Effector memory CD4-positive, alpha-beta T cell (primary cell): ENCODE measurements at places on chromosomes 13 and 19.
A peak's percentile ranks its signal among the peaks of the same experiment; 100 is the strongest.

DNA sequence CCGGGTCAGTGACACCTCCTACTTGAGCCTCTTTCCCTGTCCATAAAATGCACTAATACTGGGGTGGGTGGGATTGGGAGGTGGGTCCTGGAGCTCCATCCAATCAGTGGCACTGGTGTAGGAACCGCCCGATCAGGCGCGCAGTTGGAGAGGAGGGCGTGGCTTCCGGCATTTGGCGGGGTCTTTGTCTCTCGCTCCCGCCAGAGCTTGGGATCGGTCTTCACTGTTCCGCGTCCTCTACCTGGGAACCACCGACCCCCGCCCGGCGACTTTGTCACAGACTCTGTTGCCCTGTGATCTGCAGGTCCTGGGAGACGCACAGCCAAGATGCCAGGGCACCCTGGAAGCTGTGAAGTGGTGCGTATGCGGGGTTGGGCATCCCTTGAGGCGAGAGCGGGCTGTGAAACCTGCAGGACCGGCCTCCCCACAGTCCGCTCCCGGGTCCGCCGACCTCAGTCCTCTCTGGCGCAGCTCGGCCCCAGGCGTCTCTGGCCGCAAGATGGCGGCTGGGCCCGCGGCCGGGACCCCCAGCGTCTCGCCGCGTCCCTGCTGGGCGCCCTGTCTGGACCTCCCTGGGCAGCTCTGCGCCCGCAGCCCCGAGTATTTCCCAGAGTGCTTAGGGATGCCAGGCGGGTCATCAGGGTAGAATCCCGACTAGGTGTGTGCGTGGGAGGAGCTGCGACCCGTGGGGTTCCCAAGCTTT, 41.6 kb upstream of the ZNF730 start:
- no peak for DNase-seq

- DNase-seq = no peak
Measured at GRCh38 chr19:41862445-41862986, 2.5 kb downstream of the RPS19 start.

DNA sequence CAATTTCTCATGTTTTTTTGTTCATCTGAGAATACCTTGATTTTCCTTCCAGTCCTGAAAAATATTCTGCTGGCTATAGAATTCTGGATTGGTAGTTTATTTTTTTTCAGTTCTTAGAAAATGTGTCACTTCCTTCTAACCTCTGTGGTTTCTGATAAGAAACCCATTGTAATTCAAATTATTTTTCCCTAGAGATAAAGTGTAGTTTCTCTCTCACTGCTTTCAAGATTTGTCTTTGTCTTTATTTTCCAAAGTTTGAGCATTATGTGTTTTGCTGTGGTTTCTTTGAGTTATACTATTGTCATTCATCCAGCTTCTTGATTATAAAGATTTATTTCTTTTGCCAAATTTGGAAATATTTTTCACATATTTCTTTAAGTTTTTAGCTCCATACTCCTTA, 324.0 kb upstream of the SPRY2 start:
- DNase-seq = no peak

DNA sequence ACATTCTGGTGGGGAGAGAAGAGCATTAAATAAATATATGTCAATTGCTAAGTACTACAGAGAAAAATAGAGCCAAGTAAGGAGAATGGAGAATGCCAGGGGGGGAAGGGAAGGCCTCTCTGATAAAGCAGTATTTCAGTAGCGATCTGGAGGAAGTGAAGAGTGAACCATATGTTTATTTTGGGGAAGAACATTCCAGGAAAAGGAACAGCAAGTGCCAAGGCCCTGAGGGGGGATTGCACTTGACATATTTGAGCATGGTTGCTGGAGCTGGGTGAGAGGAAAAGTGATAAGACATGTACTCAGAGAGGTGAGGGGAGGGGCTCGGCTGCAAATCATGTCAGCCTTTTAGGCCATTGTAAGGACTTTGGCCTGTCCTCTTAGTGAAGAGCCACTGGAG, 30.4 kb downstream of the WDR87 start:
- no peak for DNase-seq

DNA sequence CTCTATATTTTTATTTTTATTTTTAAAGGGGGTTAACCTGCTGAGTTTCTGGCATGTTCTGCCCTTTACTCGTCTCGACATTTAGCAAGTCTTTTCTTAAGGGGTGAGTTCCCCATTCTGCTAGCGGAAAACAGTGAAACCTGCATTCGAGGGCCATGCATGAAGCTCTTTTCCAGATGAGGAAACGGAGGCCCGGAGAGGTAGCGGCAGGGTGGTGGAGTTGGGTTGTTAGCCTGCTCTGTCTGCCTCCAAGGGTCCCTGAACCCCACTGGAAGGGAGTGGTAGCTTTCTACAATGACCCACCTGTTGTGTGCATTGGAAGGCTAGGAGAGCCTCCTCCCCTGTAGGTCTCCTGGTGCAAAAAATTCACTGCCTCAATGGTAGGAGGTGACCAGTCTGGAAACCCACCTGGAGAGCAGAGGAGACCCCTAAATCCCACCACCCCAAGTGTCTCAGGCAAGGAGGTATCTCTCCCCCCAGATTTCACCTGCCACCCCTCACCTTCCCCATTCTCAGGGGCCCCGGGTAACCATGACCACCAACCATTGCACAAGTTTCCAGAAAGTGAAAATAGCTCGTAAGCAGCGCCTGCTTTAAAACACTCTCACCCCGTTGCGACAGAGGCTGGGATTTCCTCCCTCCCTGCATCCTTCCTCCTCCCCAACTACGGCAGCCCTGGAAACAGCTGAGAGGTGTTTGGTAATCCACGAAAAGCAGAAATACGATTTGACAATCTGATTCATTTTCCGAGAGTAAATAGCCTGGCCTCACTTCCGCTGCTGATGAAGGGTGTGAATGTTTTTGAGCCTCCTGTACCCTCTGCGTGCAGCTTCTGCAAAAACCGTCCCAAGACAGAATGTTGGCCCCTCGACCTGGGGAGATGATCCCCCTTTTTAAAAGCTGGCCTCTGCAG, 3.5 kb downstream of the KLF2 start:
- peak; percentile 57 for DNase-seq

DNA sequence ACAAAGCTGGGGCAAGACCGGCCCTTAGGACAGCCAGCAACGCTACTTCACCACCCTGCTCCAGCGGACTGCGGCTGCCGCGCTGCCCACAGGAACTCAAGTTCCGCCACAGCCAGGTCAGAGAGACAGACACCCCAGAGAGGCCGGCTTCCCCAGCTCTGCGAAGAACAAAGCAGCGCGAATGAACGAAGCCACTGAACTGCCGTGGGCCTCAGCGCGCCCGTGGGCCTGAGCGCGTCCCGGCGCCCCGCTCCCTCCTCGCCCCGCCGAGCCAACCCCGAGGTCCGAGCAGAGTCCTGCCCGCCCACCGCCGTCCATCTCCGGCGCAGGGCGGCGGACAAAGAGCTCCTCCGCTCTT, 158.4 kb downstream of the RNF17 start:
- DNase-seq = no peak

- no peak for DNase-seq
Measured at GRCh38 chr13:75760131-75761021, 124.2 kb downstream of the LMO7 start.

- no peak for DNase-seq
Measured at GRCh38 chr13:114142137-114142550, 9.7 kb upstream of the RASA3 start.

- DNase-seq = no peak
Measured at GRCh38 chr13:25977671-25978070, 74.1 kb downstream of the SHISA2 start.
